ENCODE measurements at places on chromosomes 7 and 10. TPM values are rescaled to one million over a fixed set of nuclear protein-coding genes. Genes with fewer than 3 reads are reported as not detected.
A peak's percentile ranks its signal among the peaks of the same experiment; 100 is the strongest.

Gene ITIH2
- total RNA-seq: 0.62 TPM

DNA sequence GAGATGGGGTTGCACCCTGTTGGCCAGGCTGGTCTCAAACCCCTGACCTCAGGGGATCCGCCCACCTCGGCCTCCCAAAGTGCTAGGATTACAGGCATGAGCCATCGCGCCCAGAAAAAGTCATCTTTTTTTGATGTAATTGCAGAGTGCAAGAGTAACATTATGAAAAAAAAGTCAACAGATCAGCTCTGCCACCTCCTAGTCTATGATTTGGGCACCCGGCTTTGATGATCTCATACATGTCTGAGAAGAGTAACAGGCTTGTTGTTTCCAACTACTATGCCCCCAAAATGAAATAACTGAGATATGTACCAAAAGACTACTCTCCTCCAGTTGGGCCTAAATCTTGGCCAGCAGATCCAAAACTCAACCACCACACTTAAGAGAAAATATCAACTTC lies 40.8 kb downstream of the VOPP1 start:
- H3K27ac ChIP-seq: no peak overlapping the region
- DNase-seq: no peak
- H3K27me3 ChIP-seq: no peaks in the 10 kb centered on the region
- no peak overlapping the region for H3K4me3 ChIP-seq
- no peaks in the 10 kb centered on the region for H3K36me3 ChIP-seq

GRCh38 chr7:82559193-82559805 lies 115.7 kb upstream of the CACNA2D1 start:
- peak overlapping the region; percentile 57 for H3K27ac ChIP-seq
- H3K4me3 ChIP-seq: no peak overlapping the region
- no peaks in the 10 kb centered on the region for H3K27me3 ChIP-seq
- peaks cover 6% of the 10 kb centered on the region for H3K4me1 ChIP-seq
- peak; percentile 62 for DNase-seq

GRCh38 chr10:30562787-30563186 lies 66.8 kb downstream of the LYZL2 start:
- no peaks in the 10 kb centered on the region for H3K27me3 ChIP-seq
- H3K27ac ChIP-seq: no peak overlapping the region
- DNase-seq: no peak
- peaks cover 22% of the 10 kb centered on the region for H3K4me1 ChIP-seq

GRCh38 chr7:98051118-98051744 lies 55.4 kb upstream of the LMTK2 start:
- H3K36me3 ChIP-seq: no peaks in the 10 kb centered on the region
- peak overlapping the region; percentile 24 for H3K4me3 ChIP-seq
- DNase-seq: peak; percentile 93
- peaks cover 3% of the 10 kb centered on the region for H3K27me3 ChIP-seq

DNA sequence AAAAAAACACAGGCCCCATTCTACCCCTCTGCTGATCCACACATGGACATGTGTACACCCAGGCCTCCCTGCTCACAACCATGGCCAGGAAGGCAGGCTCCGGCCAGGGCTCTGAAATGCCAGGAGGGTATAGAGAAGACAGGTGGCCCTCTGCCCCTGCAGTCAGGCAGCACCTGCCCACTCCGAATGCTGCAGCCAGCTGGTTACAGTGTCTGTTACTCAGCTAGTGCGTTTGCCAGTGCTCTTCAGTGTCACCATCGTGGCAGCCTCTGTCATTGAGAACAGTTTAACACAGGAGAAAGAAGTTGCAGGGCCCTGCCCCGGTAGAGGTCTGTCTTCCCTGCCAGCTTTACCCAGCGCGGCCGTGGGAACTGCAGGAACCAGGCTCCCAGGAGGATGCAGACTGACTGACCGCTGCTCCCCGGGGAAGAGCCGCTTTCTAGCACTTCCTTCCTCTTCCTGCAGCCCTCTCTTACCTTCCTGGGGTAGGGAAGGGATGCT lies 128.8 kb upstream of the FAM20C start:
- DNase-seq: no peak
- no peak overlapping the region for H3K4me3 ChIP-seq
- H3K27me3 ChIP-seq: no peaks in the 10 kb centered on the region
- H3K36me3 ChIP-seq: no peaks in the 10 kb centered on the region
- peaks cover 38% of the 10 kb centered on the region for H3K4me1 ChIP-seq

DNA sequence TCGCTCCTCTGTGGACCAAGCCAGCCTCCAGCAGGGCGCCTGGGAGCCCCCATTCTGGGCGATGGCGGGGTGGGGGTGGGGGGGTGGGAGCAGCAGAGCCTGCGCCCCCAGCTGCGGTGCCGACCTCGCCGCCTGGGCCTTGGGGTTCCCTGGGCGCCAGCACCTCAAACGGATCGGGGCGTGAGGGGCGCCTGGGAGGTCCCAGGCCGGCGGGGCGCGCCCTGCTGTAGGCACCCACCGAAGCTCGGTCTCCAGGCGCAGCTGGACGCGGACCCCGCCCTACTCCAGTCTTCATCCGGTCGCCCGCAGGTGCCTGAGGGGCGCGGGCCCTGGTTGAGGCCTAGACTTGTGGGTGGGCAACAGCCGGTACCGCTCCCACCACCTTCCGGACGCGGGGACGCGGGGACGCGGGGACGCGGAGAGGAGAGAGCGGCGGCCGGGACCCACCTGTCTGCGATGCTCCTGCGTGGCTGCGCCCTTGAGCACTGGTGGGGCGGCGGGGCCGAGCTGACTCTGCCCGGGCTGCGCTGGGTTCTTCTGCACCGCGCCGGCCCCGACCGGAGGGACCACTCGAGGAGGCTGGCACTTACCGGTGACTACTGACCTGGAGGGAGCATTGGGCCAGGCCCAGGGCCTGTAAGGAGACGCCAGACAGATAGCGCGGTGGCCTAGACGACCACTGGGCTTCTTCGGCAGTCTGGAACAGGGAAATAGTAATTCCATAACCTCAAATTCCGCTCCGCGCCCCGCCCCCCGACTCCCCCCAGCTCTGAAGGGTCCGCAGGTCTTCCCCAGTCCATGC lies 5.5 kb upstream of the KCP start:
- DNase-seq: peak; percentile 55
- H3K4me3 ChIP-seq: peak overlapping the region; percentile 90
- peaks cover 27% of the 10 kb centered on the region for H3K4me1 ChIP-seq
- peaks cover 77% of the 10 kb centered on the region for H3K27me3 ChIP-seq
- H3K27ac ChIP-seq: no peak overlapping the region

DNA sequence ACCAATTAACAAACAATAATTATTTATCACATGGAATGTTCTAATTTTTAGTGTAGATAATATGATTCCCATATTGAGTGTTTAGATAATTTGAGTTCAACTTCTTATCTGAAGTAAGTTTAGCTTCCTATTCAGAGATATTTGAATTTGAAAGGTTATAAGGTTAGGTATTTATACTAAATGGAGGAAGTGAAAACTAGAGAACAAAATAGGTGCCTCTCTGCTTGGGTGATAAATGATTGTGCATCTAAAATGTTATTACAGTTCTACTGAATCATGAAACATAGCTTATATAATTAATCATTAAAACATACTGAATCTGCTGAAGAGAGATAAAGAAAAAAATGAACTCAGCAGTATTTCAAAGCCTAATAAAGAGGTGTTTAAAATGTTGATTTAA lies 1174.3 kb downstream of the XPNPEP1 start:
- H3K4me1 ChIP-seq: no peaks in the 10 kb centered on the region
- no peak overlapping the region for H3K4me3 ChIP-seq
- H3K27me3 ChIP-seq: no peaks in the 10 kb centered on the region
- no peak overlapping the region for H3K27ac ChIP-seq

Gene RHOBTB1
- 6.9 TPM for total RNA-seq

Gene NRG3
- 7.3 TPM for total RNA-seq

Gene NODAL
- 41.1 TPM for total RNA-seq

Gene KLF14
- total RNA-seq: not detected

Gene MKX
- 1.2 TPM for total RNA-seq
